ENCODE measurements at places on chromosomes 1 and 21.

- no peak for DNase-seq
Observed at GRCh38 chr1:165441166-165441880, 3.6 kb downstream of the RXRG start.

DNA sequence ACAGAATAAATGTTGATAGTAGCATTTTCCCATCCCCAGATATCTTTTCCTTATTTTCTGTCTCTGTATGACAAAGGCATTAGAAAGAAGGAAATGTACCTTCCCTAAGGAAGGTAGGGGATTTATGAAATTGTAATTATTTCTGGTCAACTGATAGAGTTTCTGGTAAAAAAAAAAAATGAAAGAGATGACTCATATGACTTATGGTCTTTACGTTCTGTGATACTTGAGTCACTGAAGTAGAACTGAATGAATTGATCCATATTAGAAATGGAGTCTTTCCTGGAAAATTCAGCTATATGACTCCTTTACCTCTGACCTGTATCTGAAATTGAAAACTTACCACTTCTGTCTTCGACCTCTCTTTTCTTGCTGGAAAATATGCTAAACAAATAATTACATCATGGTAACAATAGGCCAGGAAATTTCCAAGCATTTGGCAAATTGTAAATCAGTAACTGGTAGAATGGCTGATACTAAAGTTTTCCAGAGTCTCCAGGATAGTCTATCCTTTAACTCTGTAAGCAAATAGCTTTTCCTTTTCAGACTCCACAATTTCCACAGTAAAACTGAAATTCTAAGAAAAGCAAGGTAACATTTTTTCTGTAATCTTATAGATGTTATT, 364.3 kb upstream of the PTBP2 start:
- no peak for DNase-seq

DNA sequence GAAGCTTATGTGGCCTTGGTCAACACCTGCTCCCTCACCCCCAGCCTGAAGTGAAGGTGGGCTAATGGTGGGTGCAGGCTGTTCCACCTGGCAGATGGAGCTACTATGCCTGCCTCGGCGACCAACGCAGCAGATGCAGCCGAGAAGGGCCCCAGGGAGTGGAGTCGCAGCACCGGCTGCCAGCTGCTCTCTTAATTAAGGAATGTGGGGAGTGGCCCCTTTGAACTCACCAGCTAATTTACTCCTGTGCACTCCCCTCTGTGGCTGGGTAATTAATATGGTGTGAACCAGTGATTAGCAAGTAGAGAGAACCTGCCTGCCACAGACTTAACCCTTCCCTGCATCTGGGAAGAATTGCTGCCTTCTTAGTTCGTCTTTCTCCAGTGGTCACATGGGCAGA, 3.3 kb upstream of the SLAMF8 start:
- no peak for DNase-seq

DNA sequence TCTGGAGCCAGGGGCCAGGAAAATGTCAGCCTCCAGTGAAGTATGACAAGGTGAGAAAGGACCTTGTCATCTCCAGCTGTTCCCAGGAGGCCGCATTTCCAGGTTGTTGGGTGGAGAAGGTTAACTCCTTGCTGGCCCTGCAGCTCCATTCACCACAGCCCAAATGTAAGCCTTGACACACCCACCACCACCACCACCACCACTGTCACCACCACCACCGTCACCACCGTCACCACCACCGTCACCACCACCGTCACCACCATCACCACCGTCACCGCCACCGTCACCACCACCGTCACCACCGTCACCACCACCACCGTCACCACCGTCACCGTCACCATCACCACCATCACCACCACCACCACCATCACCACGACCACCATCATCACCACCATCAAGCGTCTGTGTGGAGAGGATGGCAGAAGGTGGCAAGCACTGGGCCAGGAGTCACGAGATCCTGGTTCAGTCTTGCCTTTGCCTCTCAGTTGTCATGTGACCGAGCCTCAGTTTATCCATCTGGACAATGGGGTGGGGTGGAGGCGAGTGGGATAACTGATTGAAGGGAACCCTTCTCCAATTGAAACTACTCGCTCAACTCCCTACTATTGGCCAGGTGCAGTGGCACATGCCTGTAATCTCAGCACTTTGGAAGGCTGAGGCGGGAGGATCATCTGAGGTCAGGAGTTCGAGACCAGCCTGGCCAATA, 21.2 kb upstream of the FAM131C start:
- no peak for DNase-seq

DNA sequence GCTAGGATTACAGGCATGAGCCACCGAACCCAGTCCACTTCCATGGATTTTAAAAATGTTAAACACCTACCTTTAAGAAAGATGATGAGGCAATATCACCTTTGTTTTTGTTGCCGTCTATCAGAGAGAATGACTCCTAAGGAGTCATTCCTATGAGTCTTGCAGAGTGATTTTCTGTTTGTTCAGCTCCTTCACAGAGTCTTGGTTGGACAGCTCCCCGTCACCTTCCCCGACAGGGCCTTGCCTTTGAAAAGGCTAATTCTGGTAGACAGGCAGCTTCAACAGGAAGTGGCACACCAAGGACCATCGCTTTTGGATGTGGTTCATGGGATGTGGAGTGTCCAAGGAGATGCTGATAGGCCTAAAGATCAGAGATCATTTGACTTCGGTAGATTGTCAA, 17.5 kb downstream of the ZBTB18 start:
- no peak for DNase-seq

DNA sequence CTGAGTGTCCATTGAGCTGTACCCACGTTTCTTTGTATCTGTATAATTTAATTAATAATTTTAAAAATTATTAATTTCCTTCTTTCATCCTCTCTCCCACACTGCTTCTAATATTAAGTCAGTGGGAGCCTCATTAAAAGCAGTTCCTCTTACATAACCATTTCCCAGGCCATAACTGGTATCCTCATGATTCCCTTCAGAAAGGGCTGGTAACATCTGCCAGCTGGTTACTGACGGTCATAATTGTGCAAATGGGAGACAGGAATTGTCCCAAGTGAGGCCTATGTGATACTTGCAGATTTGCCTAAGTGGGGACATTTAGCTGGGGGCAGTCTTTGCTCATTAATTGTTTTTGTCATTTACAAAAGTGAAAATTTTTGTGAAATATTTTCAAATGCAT, 69.0 kb upstream of the SPAG17 start:
- no peak for DNase-seq
